ENCODE measurements at places on chromosomes 12 and 14.

DNA sequence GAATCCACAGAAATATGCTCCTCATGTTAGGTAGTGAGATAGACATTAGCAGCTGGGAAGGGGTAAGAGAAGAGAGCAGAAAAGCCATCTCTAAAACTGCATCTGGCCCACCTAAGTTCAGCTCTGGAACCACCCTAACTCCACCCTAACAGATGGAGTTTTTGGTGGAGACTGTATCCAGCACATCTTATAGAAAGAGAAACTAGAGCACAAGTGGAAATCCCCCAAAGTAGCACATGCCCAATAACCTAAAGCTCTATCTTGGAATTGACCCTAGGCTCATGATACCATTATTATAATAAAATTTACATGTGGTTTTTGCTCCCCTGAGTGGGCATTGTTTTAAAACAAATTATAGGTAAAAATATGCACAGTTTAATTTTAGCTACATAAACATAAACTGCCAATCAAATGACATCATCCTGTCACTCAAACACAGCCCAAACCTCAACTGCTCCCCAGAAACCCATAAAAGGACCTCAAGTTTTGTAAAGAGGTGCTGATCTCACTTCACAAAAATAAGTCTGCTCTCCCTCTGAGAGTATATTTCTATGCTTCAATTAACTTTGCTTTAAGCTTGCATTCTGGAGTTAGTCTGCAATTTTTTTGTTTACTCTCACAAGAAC, 206.4 kb downstream of the PIK3C2G start:
- no peak for DNase-seq

- DNase-seq, result no peak
These were observed 16.3 kb downstream of the AKAP6 start for GRCh38 chr14:32345311-32345791.

DNA sequence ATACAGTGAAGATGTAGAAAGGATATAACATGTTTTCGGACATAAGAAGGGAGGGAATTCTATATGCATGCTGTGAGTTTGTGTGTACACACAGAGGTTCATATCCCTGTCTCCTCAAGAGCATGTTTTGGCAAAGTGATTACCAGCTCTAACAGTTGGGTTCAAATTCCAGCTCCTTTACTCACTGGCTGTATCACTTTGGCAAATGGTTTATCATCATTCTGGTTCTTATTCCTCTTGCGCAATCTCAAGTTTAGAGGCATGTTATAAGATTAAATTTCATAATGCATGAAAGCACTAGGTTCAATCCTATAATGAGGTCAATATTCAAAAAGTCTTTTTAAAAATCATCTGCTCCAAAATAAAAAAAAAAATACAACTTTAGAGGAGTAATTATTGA, 107.7 kb upstream of the LRFN5 start:
- no peak for DNase-seq

- no peak for DNase-seq
These were observed 3.5 kb downstream of the TGFB3 start for GRCh38 chr14:75978249-75978731.

DNA sequence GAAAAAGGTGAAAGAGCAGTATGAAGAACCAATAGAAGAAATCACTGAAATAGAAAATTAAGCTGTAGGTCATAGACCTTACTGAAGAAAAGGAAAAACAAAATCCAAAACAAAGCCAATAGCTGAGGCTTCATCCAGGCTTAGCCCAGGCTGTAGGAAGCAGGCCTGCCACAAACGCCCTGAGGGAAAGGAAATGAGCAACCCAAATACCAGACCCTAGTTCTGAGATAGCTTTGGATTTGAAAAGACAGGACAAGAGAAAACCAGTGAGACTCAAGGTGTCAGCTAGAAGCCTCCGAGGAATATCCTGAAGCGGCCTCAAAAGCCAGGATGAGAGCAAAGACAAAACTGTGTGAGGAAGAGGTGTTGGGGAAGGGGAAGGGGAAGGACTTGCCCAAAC, 79.2 kb downstream of the FERMT2 start:
- DNase-seq, result no peak

- no peak for DNase-seq
These were observed 365.7 kb downstream of the LRIG3 start for GRCh38 chr12:58554522-58555157.

DNA sequence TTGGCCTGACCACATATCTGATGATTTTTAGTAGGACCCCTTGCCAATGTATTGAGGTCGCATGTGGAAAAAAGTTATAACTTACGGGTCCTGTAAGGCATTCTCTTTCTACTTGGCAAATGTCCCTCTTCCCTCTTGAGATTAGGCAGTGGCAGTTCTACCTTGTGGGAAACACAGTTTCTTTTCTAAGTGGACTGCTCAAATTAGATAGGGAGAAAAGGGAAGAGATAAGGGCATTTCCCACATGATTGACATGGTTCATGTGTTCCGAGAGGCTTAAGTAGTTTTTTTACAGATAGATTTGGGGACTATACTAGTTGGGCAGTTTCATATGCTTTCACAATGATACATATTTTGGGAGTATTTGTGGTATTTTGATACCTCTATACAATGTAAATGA, 154.7 kb downstream of the FBXL14 start:
- no peak for DNase-seq

DNA sequence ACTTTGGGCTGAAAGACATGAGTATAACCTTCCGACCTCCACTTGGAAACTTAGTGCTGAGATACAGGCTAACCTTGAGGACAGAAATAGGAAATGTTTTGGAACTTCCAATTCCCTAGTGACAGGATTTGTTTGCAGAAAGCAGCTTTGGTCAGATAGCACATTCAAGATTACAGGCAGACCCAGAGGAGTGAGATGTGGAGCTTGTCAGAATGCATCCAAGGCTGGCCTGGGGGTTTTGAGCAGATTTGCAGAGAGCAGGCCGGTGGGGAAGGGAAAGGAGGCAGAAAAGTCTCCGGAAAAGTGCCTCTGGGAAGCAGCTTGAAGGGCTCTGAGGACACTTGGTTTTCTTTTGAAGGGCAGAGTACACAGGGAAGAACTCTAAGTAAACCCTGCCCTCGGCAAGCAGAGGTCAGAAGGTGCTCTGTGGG, 180.3 kb downstream of the ETV6 start:
- no peak for DNase-seq

DNA sequence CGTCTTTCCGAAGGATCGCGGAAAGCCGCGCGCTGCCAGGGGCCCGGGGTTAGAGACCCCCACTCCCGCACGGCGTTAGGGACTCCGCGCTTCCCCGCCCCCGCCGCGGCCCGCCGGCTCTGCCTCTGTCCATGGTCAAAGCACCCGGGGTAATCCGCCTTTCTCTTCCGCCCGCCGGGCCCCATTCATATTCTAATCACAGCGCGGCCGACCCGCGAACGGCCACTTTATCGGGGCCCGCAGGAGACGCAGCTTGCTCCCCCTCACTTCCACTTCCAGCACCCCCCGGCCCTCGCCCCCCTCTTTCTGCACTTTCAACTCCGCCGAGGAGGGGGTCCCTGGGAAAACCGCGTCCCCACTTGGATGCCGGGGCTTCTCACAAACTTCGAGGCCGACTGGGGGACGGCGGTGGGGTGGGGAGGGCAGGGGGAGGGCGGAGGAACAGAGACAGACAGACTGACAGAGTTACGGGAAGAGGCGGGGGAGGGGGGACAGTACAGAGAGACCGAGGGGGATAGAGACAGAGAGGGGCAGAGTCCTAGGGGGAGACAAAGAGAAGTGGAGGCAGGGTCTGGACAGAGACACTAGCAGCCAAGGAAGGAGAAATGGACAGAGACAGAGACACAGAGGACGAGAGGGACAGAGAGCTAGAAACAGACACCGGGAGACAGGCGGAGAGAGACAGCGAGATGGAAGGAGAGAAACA, 1.1 kb upstream of the RFX4 start:
- DNase-seq, result no peak

- DNase-seq, result no peak
These were observed 1.8 kb downstream of the MSRB3 start for GRCh38 chr12:65280306-65280705.

DNA sequence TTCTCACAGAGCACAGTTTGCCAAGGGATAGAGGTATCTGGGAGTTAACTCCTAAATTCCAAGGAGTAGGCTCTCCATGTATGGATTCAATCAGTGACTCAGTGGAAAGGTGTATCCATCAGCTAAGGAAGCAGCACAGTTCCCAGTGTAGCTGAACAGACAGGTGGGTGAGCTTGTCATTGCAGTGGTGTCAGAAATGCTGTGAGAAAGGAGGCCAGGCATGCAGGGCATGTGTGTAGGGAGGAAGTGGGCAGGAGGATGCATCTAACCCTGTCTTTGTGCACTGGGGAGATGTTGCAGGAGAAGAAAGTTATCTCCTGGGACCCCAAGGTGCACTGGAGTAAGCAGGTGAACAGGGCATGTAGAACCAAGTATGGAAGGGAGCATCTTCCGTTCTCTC, 539.0 kb downstream of the VRK1 start:
- DNase-seq, result no peak

GRCh38 chr14:99094901-99095300, 177.1 kb downstream of the BCL11B start:
- no peak for DNase-seq

- no peak for DNase-seq
These were observed 105.8 kb downstream of the AVPR1A start for GRCh38 chr12:63045020-63045860.

- DNase-seq, result no peak
These were observed 310.0 kb upstream of the DDHD1 start for GRCh38 chr14:53462931-53463778.

DNA sequence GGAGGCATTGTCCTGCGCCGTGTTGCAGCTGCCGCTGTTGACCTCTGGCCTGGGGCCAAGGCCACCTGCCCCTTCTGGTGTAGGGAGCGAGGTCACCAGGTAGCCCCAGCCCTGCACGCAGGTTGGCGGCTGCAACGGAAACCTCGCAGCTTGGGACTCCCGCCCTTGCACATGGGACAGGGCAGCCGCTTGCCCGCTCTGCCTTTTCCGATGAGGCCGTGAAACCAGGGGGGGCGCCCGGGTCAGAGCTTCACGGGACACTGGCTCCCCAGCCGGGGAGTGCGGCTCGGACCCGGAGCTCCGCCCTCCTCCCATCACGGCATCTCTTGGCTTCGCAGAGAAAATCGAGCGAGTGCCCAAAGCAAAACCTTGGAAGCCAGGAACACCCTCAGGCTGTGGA, 25.4 kb downstream of the DNAH10 start:
- no peak for DNase-seq

- DNase-seq, result no peak
These were observed 127.5 kb downstream of the SMOC1 start for GRCh38 chr14:70006699-70007098.

- DNase-seq, result no peak
These were observed 155.3 kb upstream of the CCDC196 start for GRCh38 chr14:66330916-66331315.

GRCh38 chr14:64061706-64062105, 208.9 kb downstream of the SYNE2 start:
- no peak for DNase-seq

- no peak for DNase-seq
These were observed 13.7 kb upstream of the DERA start for GRCh38 chr12:15897433-15897832.
